HTR-8/SVneo (cell line): ENCODE measurements at places on chromosomes 6 and 20.

DNA sequence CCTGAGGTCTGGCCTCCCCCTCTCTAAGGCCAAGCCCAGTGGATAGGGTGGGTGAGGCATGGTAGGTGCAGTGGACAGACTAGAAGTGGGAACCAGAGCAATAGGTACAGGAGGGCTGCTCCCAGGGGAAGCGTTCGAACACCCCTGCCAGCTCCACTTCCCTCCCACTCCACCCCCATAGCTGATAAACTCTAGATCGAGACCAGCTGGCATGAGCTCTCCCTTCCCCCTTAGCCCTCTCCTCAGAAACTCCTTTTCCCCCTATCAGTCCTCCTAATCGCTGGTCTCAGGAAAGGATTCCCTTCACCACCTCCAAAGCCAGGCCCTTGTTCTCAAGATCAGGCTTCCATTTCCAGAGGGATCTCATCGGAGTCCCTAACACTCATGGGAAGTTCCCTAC is 6.0 kb upstream of the FAM83C start:
- no peak for DNase-seq

DNA sequence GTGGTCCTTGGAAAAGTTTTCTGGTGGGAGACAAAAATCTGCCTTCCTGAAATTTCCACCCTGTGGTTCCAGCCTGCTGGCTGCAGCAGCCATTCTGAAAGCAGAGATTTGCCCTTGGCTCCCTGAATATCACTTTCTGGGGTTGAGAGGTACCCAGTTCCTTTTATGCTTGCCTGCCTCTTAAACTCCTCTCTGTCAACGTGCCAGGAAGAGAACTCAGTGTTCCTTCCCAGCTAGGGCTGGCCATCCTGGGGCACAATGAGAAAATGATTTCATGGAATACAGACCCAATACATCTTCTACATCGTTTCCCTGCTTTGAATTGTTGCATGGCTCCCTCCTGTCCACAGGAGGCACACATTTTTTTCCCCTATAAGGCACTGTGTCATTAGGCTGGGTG is 1.6 kb upstream of the DSN1 start:
- DNase-seq, result no peak

- DNase-seq, result no peak
Observed at GRCh38 chr6:113671421-113671820, 185.7 kb upstream of the MARCKS start.

DNA sequence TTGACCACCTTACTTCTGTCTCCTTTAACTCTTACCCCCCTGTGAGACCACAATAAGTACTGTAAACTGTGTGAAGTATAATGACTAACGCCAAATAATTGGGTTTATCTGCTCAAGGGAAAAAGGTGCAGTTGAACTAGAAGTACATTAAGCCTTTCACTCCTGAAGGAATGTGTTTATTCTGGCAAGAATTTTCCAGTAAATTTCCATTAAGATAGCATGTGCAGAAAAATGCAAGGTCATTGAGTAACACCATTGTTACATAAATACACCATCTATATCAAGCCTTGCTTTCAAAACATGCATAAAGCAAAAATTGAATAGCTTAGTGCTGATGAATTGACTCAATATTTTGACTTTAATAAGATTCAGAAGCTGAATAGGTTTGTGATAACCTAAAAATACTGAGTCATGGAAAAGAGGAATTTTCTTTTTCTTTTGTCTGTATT is 65.4 kb downstream of the ARHGAP18 start:
- DNase-seq, result no peak

GRCh38 chr6:119966484-119966883 is 616.9 kb upstream of the MAN1A1 start:
- DNase-seq, result no peak
